ENCODE measurements at places on chromosomes 7 and 10.

DNA sequence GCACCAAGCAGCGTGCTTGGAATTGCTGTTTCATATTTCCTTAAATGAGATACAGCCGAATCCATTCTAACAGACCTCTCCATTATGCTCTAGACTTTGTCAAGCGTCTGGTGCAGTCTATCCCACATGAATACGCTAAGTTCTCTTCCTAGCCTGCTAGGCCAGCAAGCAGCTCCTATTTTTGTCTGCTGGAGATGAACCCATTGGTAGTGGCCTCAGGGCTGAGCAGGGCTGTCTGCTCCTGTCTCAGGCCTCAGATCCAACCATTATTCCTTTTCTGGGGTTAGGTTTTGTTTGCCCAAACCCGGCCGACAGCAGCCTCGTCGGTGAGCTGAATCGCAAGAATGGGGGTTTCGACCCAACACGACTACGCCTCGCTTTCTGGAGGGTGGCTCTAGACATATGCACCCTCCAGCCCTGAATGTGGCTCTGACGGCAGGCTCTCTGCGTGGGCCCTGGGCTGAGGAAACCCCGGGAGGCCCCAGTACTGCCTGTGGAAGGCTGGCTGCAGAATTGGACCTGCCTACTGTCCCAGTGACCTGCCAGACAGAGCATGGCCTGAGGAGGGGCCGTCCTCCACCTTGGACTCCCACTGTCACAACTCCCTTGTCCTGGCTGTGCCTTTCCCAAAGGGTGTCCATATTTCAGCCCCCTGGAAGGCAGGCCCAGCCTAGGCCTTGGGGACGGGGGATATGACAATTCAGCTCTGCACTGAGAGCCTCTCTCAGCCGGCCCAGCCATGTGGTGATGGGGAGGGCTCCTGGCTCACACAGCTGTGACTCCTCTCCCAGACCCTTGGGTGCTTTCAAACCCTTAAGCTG, 267.9 kb upstream of the TCERG1L start:
- peak; percentile 37 for DNase-seq

DNA sequence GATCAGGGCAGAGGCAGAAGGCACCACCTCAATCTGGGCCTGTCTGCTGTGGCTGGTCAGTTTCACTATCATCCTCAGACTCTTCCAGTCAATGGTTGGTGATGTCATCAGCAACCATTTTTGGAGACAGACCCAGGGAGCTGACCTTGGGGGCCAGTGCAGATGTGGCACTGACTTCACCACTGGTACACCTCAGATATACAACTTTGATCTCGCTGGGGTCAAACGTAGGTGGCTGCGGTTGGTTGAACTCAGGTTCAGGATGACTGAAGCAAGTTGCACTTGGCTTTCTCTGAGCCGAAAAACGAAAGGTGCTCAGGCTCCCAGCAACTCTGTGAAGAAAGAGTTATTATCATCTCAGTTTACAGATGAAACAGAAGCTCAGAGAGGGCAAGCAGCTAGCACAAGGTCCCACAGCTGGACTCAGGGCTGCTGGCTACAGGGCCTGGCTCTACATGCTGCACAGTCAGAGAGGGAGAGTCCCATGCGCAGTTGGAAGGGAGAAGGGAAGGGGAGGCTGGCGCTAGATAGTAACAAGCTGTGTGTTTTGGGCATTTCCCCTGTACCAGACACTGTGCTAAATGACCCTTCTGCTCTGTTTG, 27.2 kb downstream of the ANKRD16 start:
- DNase-seq: peak; percentile 40

DNA sequence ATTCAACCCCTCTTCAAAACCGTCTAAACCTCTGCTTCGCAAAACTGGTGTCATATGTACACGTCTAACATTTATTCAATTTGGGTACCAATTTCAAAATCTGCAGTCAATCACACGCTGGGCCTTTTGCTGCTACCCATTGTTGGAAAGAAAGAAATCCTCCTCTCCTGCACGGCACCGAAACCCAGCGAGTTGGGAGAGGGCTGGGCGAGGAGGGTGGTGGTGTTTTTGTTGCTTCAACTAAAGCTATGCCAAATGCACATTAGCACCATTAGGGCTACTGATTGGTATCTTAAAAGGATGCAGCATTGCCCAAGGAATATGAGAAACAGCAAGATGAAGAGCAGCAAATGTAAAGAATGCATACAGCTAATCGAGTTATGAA, 7.8 kb downstream of the EBF3 start:
- no peak for DNase-seq

DNA sequence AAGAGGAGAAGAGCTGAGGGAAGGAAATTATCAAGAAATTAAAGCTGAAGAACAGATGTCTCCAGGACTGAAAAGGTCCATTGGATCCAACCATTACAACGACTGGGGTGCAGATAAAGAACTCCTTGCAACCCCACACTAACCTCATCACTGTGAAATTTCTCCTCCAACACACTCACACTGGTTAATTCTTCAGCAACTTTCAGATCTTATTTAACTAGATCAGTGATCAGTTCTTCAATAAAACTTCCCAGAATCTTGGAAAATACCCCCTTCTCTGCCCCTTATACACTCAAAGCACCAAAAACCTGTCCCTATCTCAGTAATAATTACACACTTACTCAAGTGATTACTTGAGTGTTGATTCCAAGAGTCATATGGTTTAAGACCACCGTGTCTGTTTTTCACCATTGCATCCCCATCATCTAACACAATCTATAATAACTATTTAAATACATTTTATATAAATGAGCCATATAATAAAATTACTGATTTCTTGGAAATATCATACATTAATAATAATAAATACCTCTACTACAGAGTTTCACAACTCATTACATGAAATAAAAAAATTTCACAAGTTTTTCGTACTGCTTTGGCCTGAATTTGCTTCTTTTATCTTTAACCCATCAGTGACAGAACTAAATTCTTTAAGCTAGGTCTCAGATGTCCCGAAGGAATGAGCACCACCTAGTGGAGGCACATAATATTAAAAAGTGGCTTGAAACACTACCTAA, 123.7 kb downstream of the MPP7 start:
- DNase-seq: no peak

DNA sequence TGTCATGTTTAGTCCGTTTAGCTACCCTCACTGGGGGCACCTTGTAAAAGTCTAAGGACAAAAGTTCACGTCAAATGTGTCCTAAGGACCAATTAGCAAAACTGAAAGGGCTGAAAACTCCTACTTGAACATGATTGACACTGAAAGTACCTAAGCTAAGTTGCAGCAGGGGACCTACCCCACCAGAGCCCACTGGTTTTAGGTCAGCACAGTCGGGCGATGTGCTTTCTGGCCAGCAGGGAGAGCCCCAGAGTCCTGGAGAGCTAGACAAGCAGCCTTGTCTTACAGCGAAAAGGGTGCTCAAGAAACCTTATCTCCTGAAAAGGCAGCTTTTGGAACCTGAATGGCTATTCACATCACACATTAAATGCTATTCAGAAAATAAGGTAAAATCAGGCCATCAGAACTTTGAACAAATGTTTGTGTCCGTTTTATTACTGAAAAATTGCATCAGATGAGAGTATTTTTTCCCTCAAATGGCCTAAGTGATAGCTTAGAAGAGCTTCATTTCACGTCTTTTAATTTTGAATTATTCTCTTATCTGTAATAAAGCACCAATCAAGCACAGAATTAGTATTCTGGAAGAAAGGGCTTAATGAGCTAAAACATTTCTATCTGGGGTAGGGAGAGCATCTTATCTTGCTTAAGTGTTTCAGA, 52.2 kb upstream of the MKI67 start:
- peak; percentile 68 for DNase-seq

DNA sequence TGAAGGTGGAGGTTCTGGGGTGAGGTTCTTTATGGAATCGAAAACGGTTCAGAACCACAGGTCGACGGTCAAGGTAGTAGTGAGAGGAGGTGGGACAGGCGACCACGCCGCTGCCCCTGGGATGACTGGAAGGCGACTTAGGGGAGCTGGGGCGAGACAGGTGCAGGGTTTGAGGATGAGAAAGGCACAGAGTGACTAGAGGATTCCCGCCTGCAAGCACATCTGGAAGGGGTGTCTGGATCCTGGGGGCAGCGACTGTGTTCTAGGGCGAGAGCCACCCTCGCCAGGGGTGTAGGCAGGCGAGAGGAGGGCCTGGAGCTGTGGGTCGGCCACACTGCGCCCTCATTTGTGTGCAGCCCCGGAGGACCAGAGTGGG, 468 bp upstream of the IRF5 start:
- DNase-seq: no peak

DNA sequence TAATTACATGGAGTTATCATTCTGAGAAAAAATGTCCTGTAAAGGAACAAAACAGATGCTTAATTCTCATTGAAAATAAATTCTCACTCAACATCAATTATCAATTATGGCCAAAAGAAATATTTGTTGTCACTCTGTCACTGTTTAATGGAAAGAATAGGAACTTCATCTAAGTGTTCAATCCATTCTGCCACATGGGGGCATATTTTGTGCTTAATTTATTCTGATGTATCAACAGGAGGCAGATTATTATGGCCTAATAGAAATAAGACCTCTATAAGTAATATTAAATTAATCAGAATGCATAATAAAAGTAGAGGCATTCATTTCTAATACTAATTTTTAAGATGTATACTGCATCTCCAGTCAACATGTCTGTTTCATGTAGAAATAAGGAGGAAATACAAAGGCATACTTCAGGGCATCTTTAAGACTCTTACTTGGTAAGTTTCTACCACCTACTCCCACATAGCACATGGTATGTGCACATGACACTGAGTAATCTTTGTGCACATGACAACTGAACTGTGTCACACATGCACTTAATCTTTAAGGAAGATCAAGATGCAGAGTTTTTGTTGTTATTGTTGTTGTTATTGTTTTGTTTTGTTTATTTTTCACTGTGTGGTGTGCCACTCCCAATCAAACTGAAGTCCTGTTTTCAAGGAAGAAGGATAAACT, 420.4 kb upstream of the SEMA3A start:
- no peak for DNase-seq

DNA sequence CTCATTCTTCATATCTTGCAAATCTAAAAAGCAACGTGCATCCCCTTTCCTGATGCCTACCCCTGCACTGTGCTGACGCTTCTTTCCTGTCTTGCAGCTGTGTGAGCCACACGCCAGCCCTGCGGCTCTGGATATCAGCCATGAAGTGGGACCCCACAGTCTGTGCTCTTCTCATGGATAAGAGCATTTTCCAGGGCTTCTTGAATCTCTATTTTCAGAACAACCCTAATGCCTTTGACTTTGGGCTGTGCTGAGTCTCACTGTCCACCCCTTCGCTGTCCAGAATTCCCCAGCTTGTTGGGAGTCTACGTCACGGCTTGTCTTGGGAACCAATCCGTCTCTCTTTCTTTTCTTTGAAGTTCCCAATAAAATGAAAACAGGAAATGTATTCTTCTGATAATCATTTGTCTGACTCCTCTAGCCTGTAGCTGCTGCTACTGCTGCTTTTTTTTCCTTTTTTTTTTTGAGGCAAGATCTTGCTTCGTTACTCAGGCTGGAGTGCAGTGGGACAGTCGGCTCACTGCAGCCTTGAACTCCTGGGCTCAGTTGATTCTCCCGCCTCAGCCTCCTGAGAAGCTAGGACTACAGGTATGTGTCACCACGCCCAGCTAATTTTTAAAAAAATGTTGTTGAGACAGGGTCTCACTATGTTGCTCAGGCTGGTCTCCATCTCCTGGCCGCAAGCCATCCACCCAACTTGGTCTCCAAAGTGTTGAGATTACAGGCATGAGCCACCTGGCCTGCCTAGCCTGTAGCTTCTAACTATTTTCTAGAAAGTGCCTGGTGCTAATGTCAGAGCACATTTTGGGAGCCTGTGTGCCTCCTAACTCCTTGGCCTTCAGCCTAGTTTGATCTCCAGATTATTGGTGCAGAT, 30.3 kb downstream of the GSTO2 start:
- DNase-seq: no peak

GRCh38 chr10:119362122-119362521, 154.8 kb downstream of the GRK5 start:
- DNase-seq: no peak
